ENCODE measurements at places on chromosomes 3 and 15.

- no peak for DNase-seq
Observed at GRCh38 chr3:71323558-71323957, 260.0 kb downstream of the FOXP1 start.

DNA sequence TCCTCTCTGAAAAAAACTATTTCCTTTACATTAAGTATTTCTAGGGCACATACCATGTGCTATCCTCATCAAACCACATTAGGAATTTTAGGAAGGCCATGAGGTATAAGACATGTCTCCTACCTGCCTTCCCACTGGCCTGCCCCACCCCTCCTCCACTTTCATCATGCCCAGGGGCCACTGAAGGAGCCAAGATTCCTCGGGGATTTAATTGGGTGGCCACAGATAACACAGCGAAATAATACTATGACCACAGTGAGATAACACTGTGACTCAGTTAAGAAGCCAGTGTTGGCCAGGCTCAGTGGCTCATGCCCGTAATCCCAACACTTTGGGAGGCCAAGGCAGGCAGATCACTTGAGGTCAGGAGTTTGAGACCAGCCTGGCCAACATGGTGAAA lies 9.8 kb upstream of the BMF start:
- no peak for DNase-seq

DNA sequence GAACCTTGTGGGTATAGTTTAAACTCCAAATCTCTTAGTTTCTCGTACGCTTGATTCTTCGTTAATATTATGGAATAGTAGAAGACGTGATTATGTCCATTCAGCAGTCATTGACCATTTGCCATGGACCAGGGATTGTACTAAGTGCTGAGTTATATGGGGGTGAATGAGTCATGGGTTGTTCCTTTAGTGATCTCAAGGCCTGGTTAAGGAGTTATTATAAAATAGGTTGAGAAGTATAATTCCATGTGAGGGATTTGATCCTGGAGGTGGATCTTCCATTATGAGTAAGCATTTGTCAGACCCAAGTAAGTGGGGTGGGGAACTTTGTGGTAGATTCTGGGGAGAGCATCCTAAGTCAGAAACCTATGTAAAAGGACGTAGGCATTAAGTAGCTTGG lies 15.4 kb downstream of the NR2C2 start:
- no peak for DNase-seq

DNA sequence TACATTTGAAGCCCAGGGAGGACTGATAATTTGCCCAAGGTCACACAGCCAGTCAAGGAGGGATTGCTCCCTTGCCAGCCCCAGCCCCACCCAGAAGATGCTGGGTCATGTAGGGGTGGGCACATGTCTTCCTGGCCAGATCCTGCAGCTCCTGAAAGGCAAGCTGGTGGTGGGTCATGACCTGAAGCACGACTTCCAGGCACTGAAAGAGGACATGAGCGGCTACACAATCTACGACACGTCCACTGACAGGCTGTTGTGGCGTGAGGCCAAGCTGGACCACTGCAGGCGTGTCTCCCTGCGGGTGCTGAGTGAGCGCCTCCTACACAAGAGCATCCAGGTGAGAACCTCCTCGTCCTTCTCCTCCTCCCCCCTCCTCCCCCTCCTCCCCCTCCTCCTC lies 13.2 kb downstream of the ISG20 start:
- DNase-seq = no peak

GRCh38 chr3:23105048-23105447 lies 98.1 kb upstream of the UBE2E2 start:
- no peak for DNase-seq

- DNase-seq = no peak
Observed at GRCh38 chr3:163508206-163508605, 1570.1 kb downstream of the SI start.

DNA sequence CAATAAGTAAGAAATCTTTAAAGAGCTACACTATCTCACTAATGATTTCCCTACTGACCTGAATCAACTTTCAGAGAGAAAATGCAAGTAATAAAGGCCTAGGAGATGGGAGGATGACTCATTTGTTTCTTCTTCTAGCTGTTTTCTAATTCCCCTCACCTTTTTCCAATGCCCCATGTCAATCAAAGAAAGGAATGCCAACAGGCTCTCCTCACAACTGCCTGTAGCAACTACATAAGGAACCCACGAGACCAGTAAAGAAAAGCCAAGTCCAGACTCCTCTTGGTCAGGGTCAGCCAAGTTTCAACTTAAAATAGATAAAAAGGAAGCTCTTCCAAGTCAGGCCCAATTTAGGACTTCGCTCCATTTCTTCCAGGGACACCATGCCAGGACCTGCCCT lies 201.9 kb downstream of the TNIK start:
- no peak for DNase-seq

DNA sequence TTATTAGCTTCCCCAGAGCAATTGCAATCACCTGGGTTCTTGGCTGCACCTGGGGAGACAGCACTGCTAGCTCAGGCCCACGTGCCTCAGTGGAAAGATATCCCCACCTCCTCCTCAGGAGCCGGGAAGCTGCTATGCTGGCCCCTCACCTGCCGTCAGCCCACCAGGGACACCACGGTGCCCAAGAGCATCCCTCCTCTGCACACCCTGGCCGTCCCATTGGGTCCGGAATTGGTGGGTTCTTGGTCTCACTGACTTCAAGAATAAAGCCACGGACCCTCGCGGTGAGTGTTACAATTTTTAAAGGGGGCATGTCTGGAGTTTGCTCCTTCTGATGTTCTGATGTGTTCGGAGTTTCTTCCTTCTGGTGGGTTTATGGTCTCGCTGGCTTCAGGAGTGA lies 72.3 kb upstream of the MEF2A start:
- no peak for DNase-seq

DNA sequence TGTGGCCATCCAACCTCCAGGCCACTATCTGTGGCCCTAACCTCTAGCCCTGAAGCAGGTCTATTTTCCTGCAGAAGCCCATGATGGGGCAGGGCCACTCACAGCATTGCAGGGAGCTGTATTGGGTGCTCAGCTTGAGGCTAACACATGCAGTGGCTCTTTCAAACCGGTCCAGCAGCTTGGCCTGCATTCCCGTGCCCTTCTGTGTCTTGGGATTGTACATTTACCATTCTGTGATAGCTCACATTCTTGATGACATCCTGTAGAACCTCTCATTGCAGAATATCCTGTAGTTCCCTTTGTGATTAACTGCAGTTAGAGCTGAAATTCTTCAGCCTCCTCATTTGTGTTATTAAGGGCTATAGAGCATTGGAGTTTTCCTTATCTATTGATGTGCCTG lies 60.8 kb upstream of the ANKRD34C start:
- no peak for DNase-seq

DNA sequence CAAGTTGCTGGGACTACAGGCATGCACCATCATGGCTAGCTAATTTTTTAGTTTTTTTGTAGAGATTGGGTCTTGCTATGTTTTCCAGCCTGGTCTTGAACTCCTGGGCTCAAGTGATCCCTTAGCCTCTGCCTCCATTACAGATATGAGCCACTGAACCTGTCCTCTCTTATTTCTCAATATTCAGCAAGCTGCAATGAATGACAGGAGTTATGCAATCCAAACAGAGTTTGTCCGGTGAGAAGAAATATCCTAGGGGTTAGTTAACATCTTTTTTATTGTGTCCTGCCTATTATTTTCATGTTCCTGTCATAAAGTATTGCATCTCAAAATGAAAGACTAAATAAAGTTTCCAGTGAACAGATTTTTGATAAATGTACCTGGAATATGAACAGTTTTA lies 1161.4 kb downstream of the OTOL1 start:
- no peak for DNase-seq

DNA sequence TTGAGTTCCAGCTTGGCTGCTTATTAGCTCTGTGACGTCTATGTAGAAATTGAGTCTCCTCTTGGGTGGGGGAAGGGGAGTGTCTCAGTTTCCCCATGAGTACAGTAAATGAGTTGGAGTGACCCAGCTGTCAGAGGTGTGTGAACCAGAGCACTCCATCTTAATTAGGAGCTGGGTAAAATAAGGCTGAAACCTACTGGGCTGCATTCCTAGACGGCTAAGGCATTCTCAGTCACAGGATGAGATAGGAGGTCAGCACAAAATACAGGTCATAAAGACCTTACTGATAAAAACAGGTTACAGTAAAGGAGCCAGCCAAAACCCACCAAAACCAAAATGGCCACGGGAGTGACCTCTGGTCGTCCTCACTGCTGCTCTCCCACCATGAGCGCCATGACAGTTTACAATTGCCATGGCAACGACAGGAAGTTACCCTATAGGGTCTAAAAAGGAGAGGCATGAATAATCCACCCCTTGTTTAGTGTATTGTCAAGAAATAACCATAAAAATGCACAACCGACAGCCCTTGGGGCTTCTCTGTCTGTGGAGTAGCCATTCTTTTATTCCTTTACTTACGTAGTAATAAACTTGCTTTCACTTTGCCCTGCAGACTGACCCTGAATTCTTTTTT lies 222.4 kb downstream of the CACNA2D3 start:
- no peak for DNase-seq
